ENCODE measurements at places on chromosomes 2 and 18.

GRCh38 chr2:12716032-12716281 lies 779 bp upstream of the TRIB2 start:
- DNase-seq: peak; percentile 60

DNA sequence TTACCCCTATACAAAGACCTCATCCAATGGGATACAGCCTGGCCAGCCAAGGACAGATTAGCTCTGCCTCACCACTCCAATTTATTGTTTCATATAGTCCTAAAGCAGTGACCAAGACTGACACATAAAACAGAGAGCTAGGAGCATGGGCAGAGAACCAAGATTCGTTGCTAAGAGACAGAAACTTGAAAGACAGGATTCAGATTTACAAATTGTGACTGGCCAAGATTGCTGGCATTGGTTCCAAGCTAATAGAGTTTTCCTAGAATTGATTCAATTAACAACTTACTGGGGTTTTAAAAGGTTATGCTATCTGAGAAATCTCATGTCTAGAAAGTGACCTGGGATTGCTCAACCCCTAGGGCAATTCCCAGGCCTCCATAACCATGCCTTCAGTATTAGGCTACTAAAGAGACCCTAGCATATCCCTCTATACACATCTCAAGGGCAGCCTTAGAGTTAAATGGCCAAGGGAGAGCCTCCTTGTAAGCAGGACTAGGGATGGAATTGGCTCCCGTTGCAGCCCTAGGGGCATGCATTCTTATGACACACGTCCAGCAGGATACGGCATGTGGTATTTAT lies 75.6 kb downstream of the ICOS start:
- no peak for DNase-seq

DNA sequence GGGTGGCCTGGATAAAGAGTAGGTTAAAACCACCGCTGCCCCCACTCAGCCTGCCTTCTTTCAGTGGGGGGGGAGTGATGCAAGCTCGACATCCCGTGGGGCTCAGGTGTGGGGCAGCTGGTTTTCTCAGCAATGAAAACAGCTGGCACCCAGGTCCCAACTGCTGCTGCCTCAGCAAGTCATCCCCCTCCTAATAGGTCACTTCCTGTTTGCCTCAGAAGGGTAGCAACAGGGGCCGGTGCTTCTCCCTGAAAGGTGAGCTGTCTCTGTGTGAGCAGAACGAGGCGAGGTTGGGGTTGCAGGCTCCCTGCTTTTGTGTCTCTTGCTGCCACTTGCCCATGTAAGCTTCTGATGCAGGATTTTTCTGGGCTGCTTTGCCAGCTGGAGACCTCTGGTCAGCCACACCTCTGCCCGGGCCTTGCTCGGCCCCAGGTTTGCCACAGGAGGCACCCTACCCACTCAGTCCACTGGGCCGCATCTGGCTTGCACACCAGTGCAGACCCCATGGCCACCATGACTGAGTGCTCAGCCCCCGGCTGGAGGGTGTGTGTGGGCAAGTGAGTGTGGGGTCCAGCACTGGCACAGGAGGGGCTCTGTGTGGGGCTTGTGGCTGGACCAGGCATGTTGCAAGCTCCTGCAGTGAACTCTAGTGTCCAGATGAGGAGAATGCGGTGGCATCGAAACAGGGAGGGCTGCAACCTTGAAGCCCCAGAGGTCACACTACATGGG lies 11.5 kb upstream of the ASB1 start:
- DNase-seq: no peak

- no peak for DNase-seq
These were observed 43.9 kb downstream of the LBH start for GRCh38 chr2:30275256-30275655.

DNA sequence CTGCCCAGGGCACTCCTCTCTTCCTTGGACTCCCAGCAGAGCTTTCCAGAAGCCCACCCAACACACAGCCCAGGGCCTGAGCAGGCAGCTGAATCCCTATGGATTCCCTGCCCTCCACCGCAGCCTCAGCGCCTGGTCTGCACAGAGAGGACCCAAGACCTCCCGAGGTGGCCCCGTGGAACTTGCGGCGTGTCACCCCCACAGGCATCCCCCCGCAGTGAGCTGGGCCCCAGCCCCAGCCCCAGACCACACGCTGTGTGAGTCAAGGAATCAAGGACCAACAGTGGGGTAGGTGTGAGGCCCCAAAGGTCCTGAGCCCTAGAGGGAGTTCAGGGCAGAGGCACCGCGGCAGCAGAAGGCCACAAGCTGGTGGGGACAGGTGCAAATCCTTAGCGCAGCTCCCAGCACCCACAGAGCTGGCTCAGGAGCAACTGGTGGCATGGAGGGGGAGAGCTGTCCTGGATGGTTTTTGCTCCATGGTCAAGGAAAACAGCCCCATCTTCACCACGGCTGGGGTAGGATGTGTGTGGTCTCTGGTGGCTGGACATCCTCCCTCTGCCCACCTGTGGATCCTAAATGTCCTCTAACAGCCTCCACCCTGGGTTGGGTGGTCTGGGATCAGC lies 8.5 kb downstream of the HS6ST1 start:
- DNase-seq: no peak

DNA sequence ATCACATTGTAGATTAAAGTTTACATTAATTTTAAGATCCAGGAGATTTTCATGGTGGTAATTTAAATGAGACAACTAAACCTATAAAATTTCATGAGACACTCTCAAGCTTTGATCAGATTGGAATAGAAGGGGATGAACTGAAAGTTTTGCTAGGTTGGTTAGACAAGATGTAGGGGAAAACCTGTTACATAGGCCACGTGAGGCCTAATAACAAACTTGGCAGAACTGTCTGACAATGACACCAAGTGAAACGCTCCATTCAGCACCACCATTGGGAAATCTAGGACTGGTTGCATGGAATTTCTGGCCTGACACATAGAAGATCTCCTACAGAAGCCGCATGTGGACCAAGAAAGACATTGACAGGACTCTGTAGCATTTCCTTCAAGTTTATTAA lies 87.8 kb upstream of the SLC39A10 start:
- no peak for DNase-seq

DNA sequence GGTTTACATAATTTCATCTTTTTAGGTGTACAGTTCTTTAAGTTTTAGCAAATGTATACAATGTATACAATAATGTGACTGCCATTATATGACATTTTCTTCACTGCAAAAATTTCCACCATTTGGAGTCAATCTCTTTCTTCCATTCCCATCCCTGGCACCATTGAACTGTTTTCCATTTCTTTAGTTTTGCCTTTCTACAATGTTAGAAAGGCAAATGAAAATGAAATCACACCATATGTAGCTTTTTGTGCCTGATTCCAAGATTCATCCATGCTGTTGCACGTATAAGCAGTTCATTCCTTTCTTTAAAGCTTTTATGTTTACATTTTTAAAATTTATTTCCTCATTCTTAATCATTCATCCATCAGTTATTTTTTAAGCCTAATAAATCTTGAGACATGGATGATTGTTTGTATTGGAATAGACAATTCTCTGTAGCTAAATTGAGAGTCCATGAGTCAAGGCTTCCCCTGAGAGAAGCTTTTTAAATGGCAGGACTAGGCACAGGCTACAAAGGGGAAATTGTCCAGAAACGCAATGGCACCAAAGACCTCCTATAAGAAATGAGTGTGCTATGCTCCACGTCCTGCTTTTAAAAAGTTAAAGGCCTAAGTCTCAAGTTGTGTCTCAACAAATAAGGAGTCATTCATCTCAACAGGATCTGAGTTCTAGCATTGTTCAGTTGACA lies 8.7 kb upstream of the COL5A2 start:
- DNase-seq: no peak

All from stimulated activated CD8-positive, alpha-beta memory T cell treated with anti-CD3 and anti-CD28 coated beads, Interleukin-12 subunit alpha, Interleukin-12 subunit beta, amount 100 ng/mL, for 4 hours (primary cell).